Foreskin keratinocyte (primary cell): ENCODE measurements at places on chromosomes 6 and 20.

- DNase-seq = no peak
Measured at GRCh38 chr20:51607170-51607569, 64.7 kb upstream of the NFATC2 start.

DNA sequence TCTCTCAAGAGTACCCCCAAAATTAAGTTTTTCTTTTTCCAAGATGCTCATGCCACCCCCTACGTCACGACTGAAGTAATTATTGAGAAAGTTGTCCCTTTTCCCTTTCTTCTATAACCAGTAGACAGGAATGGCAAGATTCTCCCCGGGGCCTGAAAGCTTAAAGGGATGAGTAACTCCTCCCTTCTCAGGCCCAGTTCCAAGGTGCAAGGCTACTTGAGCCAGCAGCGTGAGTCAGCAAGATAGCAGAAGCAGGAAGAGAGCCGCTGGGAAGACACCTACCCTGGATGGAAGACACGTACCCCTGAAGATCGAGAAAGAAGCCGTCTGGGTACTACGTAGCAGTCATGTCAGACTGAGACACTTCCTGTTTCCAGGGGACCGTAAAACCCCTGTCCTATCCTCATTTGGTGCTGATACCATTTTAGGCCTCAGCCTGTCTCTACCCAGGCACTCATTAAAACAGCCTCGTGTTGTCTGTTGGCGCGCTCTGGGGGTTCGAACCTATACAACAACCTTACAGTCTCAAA, 241.0 kb downstream of the ADGRG6 start:
- DNase-seq = peak; percentile 88

- no peak for DNase-seq
Measured at GRCh38 chr20:50027611-50028105, 44.9 kb downstream of the SNAI1 start.

- no peak for DNase-seq
Measured at GRCh38 chr20:2849529-2849928, 9.0 kb downstream of the VPS16 start.

DNA sequence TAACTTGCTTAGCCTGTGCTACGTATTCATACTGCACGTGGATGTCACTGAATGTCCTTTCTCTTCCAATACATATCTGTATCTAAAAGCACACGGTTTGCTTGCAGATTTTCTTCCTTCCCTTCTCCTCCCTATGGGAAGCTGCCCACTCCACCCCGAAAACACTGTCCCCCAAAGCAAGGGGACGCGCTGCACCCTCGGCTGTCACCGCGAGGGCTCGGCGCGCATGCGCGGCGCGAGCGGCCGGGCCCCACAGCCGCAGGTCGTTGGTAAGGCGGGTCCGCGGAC, 659 bp downstream of the TMX4 start:
- peak; percentile 20 for DNase-seq

- DNase-seq = peak; percentile 95
Measured at GRCh38 chr6:20811109-20811761, 277.0 kb downstream of the CDKAL1 start.

DNA sequence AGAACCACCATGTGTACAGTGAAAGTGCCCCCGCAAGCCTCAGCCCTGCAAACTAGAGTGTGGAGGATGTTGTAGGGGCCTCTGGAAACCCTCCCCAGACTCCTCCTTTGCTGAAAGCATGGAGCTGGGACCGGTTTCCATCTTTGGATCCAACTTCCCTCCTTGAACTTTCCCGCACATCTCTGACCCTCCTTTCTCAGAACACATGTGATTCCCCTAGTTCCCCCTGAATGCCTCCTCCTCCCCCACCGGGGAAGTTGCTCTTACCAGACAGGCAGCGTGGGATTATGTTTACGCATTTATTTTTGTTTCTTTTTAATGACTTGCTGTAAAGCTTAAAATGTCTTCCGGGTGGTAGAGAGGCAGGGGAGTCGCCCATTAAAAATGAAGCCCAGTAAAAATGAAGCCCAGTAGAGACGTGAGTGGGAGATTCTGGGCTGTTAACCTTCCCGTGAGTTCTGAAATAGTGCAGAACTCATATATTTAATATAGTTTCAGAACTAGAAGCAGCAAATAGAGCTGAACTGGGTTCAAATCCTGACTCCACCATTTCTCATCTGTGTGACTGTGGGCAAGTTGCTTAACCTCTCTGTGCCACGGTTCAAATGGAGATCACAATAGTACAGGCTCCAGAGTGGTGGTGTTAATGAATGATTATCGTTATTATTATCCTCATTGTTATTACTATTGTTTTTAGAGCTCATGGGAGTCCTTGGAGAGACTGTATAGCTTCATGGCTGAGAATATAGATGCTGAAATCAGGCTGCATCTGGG, 8.0 kb upstream of the PTPN1 start:
- DNase-seq = no peak

- no peak for DNase-seq
Measured at GRCh38 chr6:44772838-44773237, 385.3 kb downstream of the CDC5L start.

DNA sequence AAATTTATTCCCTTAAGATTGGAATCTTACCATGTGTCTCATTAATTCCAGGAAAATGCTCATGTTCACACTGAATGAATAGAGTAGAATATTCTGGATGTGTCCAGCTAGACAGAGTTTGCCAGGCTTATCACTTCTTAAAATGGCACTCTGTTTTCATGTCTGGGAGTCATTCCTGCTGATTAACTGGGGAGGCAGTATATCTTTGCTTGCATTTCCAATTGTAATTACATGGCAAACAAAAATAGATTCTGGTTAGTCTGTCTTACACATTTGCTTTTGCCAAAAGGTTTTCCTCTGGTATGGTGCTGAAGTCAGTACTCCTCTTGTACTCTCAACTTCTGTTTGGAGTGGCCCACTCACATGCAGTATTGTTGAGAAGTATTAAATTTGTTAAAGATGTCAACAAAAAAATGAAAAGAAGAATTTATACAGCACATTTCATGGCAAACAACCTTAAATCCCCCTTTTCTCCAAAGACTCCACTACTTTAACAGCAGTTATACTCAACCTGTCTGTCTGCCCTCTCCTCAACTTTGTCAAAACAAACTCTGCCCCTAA, 70.2 kb downstream of the TENT5A start:
- DNase-seq = no peak

GRCh38 chr20:46169245-46170171, 51.4 kb downstream of the CD40 start:
- peak; percentile 37 for DNase-seq

DNA sequence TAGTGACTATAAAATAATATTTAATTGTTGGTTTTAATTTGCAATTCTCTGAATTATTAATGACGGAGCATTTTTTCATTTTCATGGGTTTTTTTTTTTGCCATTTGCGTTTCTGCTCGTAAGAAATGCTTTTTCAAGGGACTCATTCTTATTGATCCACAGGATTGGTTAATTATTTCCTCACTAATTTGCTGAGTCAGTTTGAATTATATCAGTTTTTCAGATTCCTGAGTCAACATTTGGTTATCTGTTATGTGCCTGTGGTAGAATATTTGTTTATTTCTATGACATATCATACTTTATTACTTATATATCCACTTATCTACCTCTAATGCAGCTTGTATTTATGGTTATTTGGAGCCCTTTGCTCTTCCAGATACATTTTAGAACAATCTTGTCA, 257.0 kb upstream of the BTBD3 start:
- DNase-seq = no peak

- DNase-seq = peak; percentile 73
Measured at GRCh38 chr20:18613553-18613952, 25.7 kb downstream of the DTD1 start.

- no peak for DNase-seq
Measured at GRCh38 chr6:91098006-91098405, 511.1 kb upstream of the MAP3K7 start.

DNA sequence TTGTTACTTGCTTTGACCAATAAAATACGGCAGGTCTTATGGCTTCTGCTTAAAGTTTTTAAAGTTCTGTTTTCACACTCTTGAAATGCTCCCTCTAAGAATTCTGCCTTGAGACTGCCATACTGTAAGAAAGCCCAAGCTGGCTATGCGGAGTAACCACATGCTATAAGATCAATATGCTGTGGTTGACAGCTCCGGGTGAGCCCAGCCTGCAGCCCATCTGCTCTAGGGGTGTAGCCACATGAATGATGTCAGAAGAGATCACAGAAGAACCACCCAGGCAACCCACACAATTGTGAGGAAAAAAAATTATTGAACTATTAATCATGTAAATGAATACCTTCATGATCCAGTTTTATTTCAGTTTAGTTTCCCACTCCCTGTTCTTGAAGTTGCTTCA, 26.1 kb upstream of the SH3BGRL2 start:
- no peak for DNase-seq

- no peak for DNase-seq
Measured at GRCh38 chr20:38706509-38706908, 17.8 kb upstream of the SLC32A1 start.

DNA sequence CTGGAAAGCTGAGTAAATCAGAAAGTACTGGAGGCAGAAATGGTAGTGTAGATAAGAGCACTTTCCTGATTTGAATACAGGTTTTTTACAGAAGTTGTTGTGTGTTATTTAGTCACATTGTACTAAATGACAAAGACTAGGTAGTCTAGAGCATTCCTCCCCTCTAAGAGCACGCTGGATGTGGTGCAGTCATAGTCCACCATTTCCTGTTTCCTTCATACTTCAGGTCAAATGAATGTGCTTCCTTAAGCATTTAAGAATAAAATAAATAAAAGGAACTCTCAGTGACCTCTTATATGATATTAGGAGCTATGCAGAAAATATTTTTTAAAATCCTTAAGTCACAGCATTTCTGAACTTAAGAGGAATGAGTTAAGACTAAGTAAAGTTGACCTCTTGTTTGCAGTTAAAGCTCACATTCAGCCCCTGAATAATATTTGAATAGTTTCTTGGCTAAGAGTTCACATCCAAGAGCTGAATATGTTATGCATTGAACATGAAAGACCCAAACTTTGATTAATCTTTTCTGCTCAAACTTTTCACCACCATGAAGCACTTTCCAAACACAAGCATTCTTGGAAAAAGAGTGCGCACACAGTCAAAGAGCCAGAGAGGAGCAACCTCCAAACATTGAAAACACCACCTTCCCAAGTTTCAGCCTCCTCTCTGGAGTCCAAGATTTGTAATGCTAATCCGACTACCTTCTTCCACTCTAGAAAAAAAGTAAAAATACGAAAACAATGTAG, 53.4 kb upstream of the TMEM30A start:
- DNase-seq = no peak

- no peak for DNase-seq
Measured at GRCh38 chr20:40942006-40942405, 86.6 kb upstream of the TOP1 start.

GRCh38 chr20:11119573-11119972, 445.8 kb upstream of the JAG1 start:
- no peak for DNase-seq

DNA sequence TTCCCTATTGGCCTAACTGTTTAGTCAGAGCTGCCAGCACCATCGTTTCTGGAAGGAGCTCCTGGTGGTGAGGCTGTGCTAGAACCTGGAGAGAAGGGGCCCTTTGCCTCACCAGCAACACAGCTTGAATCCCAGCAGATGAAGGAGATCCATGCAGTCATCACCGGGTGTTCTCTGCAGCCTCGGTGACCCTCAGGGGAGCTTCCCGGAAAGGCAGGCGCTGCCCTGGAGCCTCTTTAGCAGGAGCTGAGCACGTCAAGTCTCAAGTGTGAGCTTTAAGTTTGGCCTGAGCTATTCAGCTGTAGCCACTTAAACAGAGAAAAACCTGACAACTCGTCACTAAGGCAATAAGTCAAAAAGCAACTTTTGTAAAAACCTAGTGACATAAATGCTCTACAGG, 181.2 kb upstream of the FOXQ1 start:
- no peak for DNase-seq

GRCh38 chr20:51318058-51318949, 224.2 kb downstream of the NFATC2 start:
- no peak for DNase-seq

- no peak for DNase-seq
Measured at GRCh38 chr6:64988148-64988547, 718.9 kb downstream of the EYS start.

GRCh38 chr20:58894652-58895447, 42.3 kb downstream of the GNAS start:
- DNase-seq = no peak

DNA sequence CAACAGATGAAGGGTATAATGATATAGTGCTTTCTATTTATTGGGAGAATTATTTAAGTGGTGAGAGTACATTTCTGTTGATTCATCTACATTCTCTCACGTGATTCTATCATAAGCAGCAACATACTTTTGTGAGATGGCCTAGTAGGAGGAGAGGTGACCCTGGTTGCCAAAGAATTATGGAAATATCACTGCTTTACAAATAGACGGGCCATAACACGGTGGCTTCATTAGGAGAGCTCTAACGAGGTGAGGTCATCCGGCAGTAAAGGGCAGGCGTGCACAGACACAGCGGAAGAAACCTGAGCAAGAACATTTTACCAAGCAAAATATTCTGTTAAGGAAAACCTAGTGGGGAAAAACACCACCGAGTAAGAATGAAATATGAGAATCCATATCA, 337.4 kb upstream of the QKI start:
- DNase-seq = no peak

GRCh38 chr6:50820869-50821264, 2.2 kb downstream of the TFAP2B start:
- no peak for DNase-seq

- no peak for DNase-seq
Measured at GRCh38 chr6:166483573-166484250, 101.0 kb upstream of the MPC1 start.

DNA sequence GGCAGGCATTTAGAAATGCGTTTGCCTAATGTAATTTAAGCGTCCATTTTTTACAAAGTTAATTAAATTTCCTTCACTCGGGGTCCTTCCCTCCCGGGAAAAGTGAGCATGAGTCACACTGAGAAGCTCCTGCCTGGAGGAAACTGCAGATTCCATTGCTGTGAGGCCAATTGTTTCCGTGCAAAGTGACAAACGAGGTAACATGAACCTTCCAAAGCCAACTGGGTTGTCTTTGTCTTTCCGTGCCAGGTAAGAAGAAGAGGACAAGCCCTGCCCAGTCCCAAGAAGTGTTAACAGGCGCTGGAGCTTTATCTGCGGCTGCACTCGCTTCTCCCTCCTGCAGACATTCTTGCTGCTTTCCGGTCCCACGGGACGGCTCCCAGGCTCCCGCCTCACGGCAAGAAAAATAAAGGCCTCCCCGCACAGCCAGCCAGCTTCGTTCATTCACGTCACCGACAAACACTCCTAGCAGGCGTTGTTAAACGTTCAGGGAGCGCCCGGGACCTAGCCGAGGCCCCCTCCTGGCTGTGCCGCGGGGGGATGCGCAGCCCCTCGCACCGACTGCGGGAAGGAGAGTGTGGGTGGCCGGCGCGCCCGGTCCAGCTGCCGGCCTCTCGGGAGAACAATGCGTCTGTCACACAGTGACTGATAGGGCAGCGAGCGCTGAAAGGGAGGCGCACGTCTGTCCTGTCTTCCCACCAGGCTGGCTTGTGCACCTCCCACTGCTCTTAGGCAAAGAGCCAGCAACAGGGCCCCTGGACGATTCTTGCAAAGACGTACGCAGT, 61.5 kb upstream of the HDDC2 start:
- peak; percentile 39 for DNase-seq
